Mesothelial cell of epicardium (in vitro differentiated cells): ENCODE measurements at places on chromosomes 11 and 22.

DNA sequence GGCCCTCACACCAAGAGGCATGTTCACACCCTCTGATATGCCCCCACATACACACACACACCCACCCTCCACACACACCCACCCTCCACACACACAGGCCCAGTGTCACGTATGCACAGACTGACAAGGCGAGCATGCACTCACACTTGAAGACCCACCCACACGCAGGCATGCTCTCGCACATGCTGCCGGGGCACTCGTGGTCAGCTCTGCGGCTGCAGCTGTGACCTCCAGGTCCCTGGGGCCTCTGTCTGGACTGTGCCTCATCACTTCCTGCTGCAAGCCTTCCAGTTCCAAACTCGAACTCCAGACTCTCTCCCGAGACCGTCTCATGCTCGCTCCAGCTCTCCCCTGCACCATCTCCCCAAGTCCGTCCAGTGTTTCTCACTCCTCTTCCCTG is 9.5 kb downstream of the DCHS1 start:
- no peaks in the 10 kb centered on the region for H3K27me3 ChIP-seq
- DNase-seq, result no peak
- peaks cover 3% of the 10 kb centered on the region for H3K4me1 ChIP-seq
- peaks cover 3% of the 10 kb centered on the region for H3K36me3 ChIP-seq
- no peak overlapping the region for H3K27ac ChIP-seq

GRCh38 chr22:33443683-33444082 is 385.5 kb upstream of the SYN3 start:
- H3K27ac ChIP-seq, result no peak overlapping the region
- H3K27me3 ChIP-seq, result peaks cover 48% of the 10 kb centered on the region
- H3K4me3 ChIP-seq, result no peak overlapping the region
- no peak for DNase-seq

DNA sequence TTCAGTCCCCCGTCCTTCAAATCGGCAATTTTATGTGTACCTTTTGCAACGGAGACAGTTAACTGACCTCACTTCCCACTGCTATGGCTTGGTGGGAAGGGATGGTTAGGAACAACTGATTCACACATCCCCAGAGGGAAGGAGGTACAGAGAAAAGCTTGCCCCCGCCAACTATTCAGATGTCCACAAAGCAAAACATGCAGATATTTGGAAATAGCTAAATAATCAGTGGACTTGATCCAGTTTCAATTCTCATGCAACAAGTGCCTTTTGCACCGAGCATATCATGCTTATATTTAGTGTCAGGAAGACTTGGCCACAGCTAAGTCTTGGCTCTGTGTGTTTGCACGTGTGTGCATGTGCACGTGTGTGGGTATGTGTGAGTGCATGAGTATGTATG is 144.6 kb downstream of the SNX19 start:
- no peaks in the 10 kb centered on the region for H3K27me3 ChIP-seq
- H3K4me3 ChIP-seq, result no peak overlapping the region
- no peaks in the 10 kb centered on the region for H3K36me3 ChIP-seq
- peaks cover 6% of the 10 kb centered on the region for H3K4me1 ChIP-seq

GRCh38 chr11:49208006-49208721 is at the start of gene FOLH1:
TSS of gene FOLH1 (minus strand) at chr11:49208602. CDS start at chr11:49208409, 193 bp downstream.
- H3K27me3 ChIP-seq, result no peaks in the 10 kb centered on the region
- no peaks in the 10 kb centered on the region for H3K36me3 ChIP-seq
- no peak within 1 kb of the TSS for H3K4me3 ChIP-seq
- H3K27ac ChIP-seq, result no peak within 1 kb of the TSS
- H3K4me1 ChIP-seq, result no peaks in the 10 kb centered on the region
- no peak for DNase-seq

- no peak overlapping the region for H3K27ac ChIP-seq
- H3K36me3 ChIP-seq, result no peaks in the 10 kb centered on the region
- peaks cover 33% of the 10 kb centered on the region for H3K4me1 ChIP-seq
- H3K4me3 ChIP-seq, result peak overlapping the region; percentile 63
- no peak for DNase-seq
Measured at GRCh38 chr11:3165916-3166267, 782 bp upstream of the OSBPL5 start.

DNA sequence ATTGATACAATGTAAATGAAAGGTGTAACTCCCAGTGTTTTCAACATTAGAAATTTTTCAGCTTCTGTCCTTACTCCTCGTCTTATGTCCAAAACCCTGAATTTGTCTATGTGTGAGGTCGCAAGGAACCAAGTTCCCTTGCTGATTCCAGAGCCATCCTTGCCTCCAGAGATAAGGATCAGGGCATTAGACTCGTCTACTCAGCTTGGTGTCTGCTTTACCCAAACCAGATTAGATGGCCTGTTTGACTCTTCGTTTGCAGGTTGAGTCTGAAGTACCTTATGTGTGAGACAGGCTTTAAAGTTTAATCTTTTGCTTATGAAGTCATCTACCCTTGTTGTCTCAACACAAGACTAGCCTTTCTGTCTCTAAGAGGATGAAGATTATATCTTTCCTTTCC is 55.6 kb downstream of the SPECC1L start:
- DNase-seq, result no peak
- peak overlapping the region; percentile 11 for H3K27ac ChIP-seq
- peaks cover 26% of the 10 kb centered on the region for H3K36me3 ChIP-seq
- H3K4me1 ChIP-seq, result peaks cover 14% of the 10 kb centered on the region
- no peaks in the 10 kb centered on the region for H3K27me3 ChIP-seq

DNA sequence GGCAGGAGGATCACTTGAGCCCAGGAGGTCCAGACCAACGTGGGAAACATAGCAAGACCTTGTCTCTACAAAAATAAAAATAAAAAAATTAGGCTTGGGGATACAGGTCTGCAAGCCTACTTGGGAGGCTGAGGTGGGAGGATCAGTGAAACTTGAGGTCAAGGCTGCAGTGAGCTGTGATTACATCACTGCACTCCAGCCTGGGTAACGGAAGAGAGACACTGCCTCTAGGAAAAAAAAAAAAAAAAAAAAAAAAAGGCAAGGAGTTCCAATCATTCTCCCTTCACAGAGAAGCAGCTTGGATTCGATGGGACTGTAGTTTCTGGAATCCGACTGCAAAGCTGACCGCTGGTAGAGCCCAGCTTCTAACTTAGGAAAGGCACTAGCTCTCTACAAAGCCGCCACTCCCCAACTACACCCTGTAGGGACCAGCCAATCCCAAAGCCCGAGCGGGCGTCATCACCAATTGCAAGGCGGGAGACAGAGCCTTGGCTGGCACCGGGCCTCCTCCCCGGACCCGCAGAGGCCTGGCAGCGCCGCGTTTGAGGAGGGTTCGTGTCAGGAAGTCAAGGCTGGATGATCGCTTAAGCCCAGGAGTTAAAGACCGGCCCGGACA is 716 bp upstream of the DDB2 start:
- H3K4me1 ChIP-seq, result peaks cover 31% of the 10 kb centered on the region
- H3K27me3 ChIP-seq, result no peaks in the 10 kb centered on the region
- no peak for DNase-seq
